ENCODE measurements at places on chromosomes 3 and 15.

DNA sequence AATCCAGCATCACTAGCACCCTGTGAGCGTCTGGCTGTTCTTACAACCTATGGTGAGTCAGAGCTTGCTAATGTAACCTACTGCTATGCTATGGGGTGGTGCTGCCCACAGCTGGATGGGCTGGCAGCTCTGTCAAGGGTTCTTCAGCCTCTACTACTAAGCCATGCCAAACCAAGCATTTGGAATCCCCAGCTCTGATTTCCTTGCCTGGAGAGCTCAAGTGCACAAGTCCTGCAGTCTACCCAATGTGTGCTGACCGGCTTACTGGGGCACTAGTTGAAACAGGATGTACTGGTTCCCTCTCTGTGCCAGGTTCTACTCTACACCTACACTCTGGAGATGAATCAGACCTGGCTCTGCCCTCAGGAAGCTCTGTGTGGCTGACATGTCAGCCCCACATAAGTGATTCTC lies 4.2 kb downstream of the TEX264 start:
- DNase-seq = no peak

GRCh38 chr3:170809007-170809974 lies 60.7 kb downstream of the RPL22L1 start:
- no peak for DNase-seq

GRCh38 chr15:79844221-79844620 lies 52.6 kb downstream of the MTHFS start:
- no peak for DNase-seq

GRCh38 chr15:69644876-69645275 lies 192.3 kb downstream of the RPLP1 start:
- DNase-seq = no peak

DNA sequence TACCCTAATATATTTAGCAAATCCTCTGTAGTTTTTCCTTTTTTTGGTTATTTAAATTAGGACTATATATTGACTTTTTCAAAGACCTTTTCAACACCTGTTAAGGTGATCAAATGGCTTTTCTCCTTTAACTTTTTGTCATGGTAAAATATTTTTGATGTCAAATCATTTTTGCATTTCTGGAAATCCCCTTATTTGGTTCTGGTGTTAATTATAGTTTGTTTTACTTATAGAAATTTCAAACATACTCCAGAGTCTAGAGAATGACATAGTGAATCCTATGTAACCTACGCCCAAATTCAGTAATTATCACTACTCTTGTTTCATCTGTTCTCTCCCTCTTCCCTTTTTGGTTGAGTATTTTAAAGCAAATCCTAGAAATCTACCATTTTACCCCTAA lies 121.3 kb upstream of the TBL1XR1 start:
- no peak for DNase-seq

DNA sequence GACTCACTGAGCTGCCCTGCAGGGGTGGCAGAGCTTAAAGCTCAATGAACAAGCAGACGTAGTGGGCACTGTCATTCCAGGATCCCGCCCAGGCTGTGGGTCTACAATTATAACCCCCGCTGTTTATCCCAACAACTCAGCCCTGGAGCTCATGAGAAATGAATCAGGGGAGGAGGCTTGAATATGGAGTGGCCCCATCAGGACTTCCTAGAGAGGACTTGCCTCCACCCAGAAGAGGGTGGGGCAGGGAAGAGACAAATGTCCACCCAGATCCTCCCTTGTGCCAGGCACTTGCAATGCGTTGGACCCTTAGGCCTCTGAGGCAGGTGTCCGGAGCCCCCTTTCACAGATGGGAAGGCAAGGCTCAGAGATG lies 33.0 kb downstream of the SLC6A20 start:
- no peak for DNase-seq

DNA sequence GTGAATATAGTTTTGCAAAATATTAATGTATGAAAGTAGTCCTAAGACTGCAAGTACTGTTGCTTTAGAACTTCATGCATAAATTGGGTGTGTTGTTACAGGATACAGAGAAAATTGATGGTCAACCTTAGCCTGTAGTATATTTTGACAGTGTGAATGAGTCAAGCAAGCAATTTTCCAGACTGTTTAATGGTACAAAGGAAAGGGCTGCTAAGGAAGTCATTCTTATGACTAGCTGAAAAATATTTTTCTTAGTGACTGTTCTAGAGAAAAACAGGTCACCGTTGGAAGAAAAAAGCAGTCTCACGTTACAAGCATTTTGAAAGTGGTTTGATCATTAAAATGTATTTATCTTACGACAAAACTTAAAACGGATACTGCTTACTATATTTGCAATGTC lies 49.2 kb downstream of the MBNL1 start:
- no peak for DNase-seq

DNA sequence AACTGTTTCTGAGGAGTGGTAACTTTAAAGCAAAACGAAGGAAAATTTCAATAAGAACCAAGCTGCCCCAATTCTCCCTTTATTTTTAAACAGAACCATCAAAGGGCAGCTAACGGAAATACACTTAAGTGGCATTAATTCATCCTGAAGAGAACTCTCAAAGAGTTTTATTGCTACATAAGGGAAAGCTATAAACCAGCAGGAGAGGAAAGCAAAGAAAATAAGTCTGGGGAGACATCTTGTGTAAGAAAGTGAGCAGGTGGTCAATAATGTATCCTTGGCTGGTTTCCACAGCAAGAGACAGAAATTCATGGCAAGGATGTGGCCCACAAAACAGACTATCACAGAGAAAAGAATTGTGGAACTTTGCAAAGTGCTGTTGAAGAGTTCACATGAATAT lies 40.0 kb upstream of the CMSS1 start:
- DNase-seq = no peak

DNA sequence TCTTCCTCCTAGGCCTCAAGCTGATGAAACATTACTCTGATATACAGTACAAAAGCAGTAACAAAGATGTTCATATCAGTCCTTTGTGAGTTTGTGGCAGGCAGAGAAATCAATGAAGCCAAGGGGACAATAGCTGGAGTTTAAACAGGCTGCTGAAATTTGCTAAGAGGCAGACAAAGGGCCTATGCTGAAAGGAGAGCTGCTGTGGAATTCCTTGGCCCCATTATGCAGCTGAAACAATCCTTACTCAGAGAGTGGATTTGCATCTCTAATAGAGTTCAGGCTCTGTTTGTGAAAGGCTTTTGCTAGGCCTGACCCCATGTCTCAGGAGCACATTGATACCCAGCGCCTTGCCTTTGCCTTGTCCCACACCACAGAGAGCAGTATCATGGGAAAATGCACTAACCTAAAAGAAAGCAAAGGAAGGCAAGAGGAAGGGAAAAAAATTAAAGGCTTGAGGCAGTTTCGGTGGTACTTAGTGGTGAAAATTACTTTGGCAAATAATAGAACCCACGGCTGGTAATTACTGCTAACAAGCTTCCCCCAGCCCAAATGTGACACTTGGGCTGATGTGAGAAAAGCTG lies 195.0 kb upstream of the EPHA3 start:
- no peak for DNase-seq

DNA sequence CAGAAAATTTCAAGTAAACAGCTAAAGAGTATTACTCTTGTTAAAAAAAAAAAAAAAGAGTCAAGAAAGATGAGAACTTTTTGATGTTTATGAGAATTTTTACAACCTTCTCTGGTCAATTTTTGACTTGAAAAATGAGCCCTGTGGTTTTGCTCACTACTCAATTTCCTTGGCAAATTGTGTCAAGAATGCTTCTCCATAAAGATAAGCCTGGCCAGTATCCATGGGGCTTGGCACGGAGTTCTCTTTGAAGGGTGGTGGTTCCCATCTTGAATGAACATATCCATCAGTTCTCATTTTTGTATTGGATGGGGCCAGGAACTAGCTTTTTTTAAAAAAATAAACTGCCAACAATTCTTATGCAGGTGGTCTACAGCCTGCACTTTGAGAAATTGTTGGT lies 179.9 kb downstream of the RYR3 start:
- DNase-seq = no peak

- DNase-seq = no peak
Measured at GRCh38 chr15:69164807-69165636, 4.6 kb downstream of the GLCE start.

- DNase-seq = no peak
Measured at GRCh38 chr3:177284383-177284881, 87.2 kb upstream of the TBL1XR1 start.
